ENCODE measurements at places on chromosomes 5 and 9.

DNA sequence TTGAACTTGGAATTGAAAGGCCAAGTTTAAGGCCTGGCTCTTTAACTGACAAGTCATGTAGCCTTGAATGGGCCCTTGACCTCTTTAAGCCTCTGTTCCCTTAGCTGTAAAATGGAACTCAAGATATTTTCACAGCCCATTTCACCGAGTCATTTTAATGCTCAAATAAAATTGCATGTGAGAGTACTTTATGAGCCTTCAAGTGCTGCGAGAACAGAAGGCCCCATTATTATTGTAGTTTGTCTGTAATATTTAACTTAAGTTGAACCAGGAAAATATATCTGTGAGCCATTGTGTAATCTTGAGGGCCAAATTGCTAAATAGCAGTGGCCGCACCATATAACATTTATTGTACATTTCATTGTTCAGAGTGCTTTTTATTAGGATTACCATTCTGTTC, 249.9 kb downstream of the NTRK2 start:
- DNase-seq: no peak

- DNase-seq: no peak
These were observed 42.3 kb upstream of the SEMA6A start for GRCh38 chr5:116616876-116617275.

DNA sequence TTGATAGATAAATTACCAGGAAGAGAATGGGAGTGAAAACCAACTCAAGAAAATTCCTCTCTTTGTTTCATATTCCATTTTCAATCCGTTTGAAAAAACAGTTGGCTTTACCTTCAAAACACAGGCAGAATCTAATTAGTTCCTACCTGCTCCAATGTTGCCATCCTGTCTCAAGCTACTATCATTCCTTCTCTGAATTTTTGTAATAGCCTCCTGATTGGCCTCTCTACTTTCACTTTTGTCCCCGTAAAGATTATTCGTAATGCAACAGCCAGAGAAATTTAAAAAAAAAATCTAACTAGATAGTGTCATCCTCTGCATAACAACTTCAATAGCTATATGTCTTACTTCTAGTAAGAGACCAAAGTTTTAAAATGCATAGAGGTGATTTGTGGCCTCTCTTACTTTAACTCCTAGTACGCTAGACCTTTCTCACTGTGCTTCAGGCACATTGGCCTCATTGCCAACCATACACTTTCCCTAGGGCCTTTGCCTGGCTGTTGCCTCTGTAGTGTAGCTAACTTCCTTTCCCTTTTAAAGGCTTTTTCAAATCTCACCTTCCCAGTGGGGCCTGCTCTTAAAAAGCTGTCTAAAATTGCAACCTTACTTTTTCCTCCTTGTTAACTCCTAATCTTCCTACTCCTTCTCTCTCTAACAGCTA, 311.3 kb upstream of the GRIN3A start:
- DNase-seq: no peak

- peak; percentile 67 for DNase-seq
These were observed at the start of gene RHOBTB3 for GRCh38 chr5:95730730-95731570. Gene RHOBTB3 (plus strand): TSS chr5:95731336. CDS start chr5:95731683, 347 bp downstream.

GRCh38 chr9:6759185-6759977, 1.6 kb downstream of the KDM4C start:
- DNase-seq: peak; percentile 57

DNA sequence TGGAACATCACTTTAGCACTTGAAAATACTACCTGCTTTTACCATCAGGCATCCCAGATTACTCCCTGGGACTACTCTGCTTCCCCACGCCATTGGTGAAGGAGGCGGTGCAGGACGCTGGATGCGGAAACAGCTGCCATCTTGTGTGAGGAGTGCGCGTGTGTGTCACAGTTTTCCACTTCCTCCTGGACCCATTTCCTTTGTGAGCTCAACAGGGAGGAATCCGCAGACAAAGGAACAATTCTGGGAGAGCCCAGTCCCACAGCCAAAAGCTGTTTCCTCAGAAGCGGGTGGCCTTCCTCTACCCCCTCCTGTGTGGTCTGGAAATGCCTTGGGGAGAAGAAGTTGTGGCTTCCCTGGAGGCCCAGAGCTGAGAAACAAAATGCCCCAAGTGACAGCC, 16.8 kb downstream of the AFAP1L1 start:
- no peak for DNase-seq

DNA sequence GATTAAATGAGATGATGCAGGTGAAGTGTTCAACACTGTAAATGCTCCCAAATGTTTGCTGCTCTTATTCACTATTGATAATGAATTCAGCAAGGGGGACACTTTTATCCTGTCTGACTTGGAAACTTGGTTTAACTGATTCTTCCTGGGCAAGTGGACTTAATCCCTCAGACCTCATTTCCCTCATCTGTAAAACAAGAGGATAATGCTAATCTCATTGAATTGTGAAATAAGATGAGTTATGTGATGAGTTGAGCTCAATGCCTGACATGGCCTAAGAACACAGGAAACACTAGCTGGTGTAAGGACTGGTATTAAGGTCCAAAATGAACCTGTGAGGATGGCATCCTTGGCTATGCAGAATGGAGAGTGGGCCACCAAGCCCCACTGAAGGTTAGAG, 23.3 kb downstream of the TNFSF15 start:
- DNase-seq: no peak

GRCh38 chr9:118529210-118529609, 825.0 kb downstream of the TLR4 start:
- DNase-seq: no peak

DNA sequence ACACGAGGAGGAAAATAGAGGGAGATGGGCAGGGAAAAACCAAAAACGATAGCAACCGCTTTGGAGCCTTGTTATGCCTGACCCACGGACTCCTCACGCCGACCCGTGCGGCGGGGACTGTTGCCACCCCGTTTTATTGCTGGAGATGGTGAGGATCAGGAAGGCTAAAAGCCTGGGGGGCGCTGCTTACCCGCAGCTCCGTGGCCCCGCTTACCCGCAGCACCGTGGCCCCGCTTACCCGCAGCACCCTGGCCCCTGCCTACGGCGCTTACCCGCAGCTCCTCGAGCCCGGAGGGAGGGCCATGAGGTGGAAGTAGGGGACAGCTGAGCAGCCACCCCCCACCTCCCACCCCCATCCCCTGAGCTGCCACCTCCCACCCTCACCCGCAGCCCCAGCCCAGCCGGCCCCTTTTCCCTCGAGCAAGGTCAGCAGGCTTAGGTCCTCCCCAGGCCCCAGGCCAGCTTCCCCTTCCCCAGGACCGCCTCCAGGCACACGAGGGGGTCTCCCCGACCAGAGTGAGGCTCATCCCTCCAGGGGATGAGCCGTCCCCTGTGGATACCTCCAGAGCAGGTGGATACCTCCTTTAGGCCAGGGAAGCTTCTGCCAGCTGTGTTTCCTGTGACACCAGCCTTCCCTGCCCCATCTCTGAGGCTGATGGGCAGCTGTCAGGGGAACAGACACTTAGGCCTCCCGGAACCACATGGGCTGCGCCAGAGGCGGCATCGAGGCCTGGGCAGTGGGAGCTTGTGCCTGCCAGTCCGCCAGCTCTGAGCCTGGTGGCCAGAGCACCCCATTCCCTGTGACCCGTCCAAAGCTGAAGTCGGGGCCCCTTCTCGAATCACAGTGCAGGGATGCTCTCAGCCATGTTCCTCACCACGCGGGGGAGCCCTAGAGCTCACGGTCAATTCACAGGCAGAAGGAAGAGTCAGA, 92.3 kb downstream of the LMX1B start:
- DNase-seq: peak; percentile 70

DNA sequence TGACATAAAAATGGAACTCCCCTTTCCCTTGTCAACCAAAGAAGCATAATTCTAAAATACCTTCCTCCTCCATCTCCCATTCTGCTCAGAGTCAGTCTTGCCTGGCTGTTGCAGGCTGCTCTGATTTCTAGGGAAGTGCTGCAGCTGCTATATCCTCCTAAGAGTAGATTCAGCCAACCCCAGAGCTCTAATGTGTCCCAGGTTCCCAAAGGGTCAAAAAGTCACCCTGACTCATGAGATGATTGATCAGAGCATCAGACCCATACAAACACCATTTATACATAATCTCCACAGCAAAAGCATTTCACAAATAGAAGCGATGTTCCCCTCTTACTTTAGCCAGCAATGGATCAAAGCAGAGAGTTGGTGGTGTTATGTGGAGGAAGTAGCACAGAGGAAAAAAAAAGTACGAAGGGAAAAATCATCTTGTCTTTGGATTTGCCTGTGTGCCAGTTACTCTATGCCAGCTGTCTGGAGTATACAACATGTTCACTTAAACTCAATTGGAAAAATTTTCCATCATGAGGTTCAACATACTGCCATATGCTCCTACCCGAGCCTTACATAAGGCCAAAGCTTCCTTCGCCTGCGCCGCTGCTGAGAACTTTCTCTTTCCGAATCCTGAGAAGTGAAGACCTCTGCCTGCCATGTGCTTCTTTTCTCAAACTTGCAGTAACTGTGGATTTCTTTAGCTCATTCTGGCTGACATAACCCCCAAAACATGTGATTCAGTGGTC, 258.0 kb downstream of the TLE4 start:
- DNase-seq: no peak

GRCh38 chr5:107325866-107326265, 344.9 kb downstream of the EFNA5 start:
- no peak for DNase-seq

DNA sequence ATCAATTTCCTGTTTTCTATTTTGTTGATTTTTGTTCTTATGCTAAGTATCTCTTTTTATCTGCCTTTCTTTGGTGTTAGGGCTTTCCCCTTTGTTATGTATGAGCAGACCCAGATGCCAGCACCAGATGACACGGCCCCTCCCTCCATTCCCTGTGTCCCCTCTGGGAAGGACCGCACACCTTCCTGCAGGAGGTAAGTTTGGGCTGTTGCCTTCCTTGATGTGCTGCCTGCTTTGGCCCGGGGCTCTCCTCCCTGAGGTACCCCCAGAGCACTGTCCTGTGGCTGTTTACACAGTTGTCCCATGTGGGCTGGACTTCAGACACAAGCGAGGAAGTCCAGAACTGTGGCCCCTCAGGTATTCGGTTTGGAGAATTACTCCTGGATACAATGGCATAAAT, 343.8 kb upstream of the IRX1 start:
- DNase-seq: no peak

DNA sequence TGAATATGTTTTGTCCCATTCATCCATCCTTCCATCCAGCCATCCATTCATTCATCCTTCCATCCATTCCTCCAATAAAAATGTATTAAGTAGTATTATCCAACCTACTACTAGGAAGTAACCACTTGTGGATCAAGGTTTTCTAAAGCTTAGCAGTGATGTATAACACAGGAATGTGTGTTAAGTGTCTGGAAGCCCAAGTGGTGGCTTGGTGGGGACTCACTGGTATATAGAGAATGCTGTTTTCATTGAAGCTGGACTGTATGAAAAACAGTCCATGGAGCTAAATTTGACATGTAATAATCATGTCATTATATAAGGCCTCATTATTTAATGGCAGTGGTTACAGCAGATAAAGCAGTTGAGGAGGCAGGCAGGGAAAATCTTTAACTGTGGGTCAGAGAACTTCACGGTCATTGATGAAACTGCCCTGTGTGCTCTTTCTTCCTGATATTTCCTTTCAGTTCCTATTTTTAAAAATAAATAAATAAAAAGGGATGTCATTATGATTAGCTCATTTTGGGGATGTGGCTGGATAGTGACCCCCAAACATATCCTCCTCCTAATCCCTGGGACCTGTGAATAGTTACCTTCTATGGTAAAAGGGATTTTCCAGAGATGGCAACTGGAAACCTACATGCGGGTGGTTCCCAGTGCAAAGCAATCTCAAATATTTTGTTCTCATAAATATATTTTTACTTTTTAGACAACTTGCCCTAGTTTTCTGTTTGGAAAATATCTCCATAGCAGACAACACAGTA, 82.3 kb downstream of the DAPK1 start:
- no peak for DNase-seq

- DNase-seq: peak; percentile 70
These were observed 4.0 kb downstream of the CXXC5 start for GRCh38 chr5:139651853-139652787.

GRCh38 chr5:177421062-177421798, 5.2 kb upstream of the GRK6 start:
- DNase-seq: no peak

GRCh38 chr5:38258319-38259061, at the start of gene EGFLAM:
Gene EGFLAM (plus strand): TSS chr5:38258559. CDS start chr5:38258755, 196 bp downstream.
- peak; percentile 78 for DNase-seq

DNA sequence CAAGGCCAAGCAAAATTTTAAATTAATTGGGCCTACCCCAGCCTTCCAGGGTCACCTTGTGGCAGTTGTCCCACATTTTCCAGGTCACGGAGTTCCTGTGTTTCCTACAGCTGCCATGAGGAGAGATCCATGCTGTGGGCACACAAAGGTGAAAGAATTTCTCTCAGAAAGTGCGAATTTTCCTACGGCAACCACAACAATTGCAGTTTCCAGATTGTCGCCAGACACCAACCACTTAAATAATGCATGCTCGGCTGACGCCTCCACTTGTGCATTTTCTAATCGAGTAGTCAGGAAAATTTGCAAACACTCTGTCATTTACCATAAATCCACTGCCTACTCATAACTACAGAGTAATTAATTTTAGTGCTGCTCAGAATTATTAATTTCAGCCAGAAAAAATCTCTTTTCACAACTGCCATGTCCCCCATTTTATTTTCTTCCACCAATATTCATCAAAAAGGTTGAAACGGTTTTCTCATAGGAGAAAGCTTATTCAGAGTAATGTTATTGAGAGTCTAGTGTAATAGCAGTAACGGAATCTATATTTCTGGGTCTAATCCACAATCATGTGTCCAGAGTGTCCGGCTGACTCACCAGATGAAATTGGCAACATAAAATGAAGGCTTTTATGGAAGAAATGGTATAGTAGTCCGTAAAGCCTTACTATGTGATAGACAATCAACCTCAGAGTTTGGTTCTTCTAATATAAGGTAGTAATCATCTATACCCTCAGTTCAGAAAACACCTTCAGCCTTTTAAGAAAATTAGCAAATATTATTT, 389.8 kb downstream of the NR2F1-AS1 start:
- no peak for DNase-seq

DNA sequence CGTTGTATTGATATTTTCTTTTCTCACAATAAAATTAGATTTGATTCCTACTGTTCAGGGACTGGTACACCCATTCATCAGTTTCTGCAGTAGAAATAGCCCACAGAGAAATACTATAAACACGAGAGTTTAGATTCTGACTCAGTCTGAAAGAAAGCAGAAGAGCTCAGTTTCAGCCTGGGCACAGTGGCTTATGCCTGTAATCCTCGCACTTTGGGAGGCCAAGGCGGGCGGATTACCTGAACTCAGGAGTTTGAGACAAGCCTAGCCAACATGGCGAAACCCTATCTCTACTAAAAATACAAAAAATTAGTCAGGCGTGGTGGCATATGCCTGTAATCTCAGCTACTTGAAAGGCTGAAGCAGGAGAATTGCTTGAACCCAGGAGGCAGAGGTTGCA, 8.6 kb downstream of the ITK start:
- DNase-seq: no peak

Measured in HTR-8/SVneo (cell line).